ENCODE measurements at places on chromosomes 7 and 10.

GRCh38 chr7:45919231-45919784, 1.8 kb downstream of the IGFBP3 start:
- no peak for DNase-seq

GRCh38 chr7:63039882-63040281, 958.8 kb upstream of the ZNF722 start:
- DNase-seq = no peak

- DNase-seq = no peak
These were observed 26.7 kb upstream of the COL1A2 start for GRCh38 chr7:94367949-94368348.

DNA sequence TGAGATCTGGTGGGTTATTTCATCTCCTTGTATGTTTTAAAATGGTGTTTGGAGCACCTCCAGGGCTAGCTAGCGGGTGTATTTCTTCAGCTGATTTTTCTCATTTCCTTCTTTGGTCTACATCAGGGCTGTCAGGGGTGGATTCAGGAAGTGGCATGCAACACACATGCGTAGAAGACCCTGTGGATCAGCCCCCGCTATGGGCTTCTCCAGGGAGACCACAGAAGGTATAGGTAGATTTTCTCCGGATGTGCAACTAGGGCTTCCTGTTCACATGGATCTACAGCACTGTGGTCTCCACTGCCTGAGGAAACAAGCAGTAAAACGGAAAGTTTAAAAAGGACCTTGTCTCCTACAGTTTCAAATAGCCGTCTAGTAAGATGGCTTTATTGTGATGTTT, 10.4 kb downstream of the NUB1 start:
- no peak for DNase-seq

DNA sequence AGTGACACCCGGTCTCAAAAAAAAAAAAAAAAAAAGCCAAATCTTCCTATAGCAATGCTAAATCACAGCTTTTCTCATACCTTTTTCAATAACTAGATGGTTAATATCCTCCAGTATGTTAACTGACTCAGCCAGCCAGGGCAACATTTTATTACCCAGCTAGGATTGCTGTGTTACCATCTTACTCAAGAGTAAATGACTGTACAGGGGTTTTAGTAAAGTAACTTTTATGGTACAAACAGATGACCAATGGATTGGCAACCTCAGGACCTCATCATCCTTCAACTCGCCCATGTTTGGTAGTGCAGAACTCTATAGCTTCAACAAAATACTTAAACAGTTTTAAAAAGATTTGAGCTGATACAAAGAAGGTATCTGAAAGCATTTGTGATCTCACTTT, 59.5 kb downstream of the HBP1 start:
- DNase-seq = no peak

DNA sequence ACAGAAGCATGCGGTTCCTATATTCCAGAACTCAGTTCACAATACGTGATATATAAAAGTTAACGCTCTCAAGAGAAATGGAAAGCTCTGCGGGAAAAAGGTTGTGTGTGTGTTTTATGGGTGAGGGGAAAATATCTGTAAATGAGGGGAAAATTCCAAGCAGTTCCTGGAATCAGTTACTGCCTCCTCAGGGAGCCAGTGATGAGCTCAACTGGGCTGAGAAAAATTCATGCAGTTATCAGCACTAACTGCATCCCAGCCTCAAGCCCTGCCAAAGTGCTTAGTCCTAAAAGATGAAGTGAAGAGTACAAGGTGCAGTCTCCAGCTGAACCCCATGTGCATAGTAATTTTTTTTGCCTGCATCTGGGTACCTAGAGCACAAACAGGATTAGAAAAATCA, 191.9 kb downstream of the CDK14 start:
- no peak for DNase-seq

- DNase-seq = no peak
These were observed 33.3 kb downstream of the TFEC start for GRCh38 chr7:115997221-115997620.

DNA sequence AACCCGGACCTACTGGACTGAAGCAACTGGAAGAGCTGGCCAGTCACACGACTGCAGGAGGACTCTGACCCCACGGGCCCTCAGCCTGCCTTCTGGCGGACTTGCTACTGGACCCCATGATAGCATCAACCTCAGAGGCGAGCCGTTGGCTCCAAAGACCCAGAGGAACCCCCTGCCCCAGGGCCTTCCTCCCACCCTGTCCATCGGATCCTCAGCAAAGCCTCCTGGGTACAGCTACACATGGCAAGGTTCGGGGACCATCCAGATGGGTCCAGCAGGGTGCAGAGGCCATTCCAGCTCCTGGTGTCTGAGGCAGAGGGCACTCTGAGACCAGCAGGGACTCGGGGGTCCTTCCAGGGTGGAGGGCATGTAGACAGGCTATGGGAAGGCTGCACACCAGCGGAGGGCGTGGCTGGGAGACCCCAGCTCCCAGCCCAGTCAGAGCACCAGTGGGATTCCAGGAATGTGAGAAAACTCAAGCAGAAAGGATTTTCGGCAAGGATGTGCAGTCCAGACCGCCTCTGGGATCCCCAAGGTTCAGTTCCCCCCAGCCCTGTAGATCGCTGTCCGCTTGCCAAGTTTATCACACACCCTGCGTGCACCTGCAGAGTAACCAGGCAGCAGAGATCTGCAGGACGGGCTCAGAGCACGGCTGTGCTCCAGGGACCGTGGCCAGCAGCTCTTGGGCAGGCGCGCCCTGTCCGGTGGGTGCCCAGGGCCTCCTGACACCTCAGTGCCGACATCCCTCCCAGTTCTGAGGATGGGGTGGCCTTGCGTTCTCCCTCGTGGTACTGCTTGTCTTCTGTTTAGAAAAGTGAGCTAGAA, 89.8 kb upstream of the PPP2R2D start:
- DNase-seq = no peak

- no peak for DNase-seq
These were observed 13.2 kb upstream of the ESYT2 start for GRCh38 chr7:158842486-158842885.

- DNase-seq = peak; percentile 1
These were observed 550.6 kb downstream of the GLRX3 start for GRCh38 chr10:130686689-130687300.

- no peak for DNase-seq
These were observed 214.5 kb downstream of the NSUN6 start for GRCh38 chr10:18436902-18437301.

DNA sequence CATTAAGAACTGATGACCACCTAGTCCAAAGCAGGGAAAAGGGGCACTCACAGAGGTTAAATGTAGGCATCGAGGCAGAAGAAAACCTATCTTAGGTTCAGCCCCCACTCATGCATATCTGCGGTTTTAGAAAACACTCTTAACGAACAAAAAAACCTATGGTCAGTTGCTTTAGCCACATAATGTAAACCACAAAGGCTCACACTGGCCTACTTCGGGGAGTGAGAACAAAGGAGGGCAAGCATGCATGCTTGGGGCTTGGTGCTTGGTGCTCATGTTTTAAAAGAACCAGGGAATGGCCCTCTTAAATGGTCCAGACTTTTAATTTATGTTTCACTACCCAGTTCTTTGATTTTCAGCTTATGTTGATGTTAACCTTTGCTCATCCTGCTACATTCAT, 14.2 kb downstream of the INSYN2A start:
- no peak for DNase-seq

DNA sequence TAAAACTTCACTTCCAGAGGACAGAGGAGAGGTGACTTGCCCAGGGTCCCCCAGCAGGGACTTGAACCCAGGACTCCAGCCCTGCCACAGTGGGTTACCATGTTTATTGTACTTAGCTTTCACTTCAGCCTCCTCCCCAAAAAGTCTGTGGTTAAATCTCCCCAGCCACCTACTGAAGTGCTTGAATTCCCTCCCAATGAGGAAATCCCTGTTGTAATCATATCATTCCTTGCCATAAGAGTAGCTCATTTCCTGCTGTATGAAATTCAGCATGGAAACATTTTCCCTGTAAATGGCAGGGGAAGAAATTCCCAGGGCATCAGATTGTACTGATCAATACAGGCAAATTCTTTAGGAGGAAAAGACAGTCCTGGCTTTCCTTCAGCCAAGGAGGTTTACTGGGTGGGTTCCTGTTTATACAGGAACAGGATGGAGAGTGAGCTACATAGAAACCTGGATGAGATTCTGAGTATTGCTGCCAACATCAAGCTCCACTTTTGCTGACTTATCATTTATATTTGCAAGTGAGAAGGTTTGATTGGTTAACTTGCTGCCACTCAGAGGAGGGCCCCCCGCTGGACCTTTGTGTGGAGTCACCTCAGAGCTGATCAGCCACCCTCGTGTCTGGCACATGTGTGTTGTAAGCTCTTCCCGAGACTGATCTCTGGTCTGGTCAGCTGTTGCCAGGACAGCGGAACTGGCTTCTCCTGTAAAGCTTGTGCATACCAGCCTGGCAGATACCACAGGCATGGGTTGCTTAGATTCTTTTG, 16.4 kb upstream of the PDZD8 start:
- peak; percentile 46 for DNase-seq

GRCh38 chr7:28705350-28705749, 252.8 kb downstream of the TRIL start:
- DNase-seq = no peak

- no peak for DNase-seq
These were observed 947.1 kb upstream of the MBL2 start for GRCh38 chr10:53719658-53720057.

DNA sequence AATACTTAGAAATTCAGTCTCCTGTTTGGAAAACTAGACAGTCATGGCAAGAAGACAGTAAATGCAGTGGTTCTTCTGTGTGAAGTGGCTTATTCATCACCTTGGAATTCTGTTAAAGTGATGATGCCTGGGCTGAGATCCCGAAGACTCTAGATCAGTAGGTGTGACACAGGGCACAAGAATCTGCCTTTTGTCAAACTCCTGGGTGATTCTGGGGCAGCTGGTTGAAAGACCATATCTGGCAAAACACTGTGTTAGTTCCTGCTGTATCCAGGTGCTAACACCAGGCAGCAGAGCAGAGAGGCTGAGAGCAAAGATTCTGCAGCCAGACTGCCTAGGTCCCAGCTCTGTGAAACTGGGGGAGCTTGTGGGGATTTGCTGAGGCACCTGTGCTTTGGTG, 26.5 kb downstream of the MRC1 start:
- DNase-seq = peak; percentile 90

DNA sequence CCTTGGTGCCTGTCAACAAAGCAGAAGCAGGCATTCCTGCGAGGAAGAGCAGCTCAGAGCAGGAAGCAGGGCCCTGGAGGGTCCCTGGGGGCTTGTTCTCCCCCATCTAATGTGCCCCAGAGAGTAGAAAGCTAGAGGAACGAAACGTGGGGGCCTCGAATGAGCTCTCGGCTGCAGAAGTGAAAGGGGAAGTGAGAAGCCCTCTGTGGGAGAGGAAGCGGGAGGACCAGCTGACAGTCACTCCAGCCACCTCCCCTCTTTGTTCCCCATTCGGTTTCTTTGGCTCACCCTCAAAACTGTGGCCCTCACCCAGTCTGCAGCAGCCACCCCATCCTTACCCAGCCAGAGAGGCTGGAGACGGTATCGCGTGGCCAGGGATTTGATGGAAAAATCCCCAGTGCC, 25.0 kb downstream of the C10orf105 start:
- DNase-seq = no peak

- DNase-seq = peak; percentile 18
These were observed 67.7 kb downstream of the NSUN6 start for GRCh38 chr10:18583575-18584270.

GRCh38 chr7:105905910-105906568, 29.6 kb upstream of the ATXN7L1 start:
- DNase-seq = no peak

- DNase-seq = no peak
These were observed 4.7 kb downstream of the ACBD7 start for GRCh38 chr10:15083674-15084501.

- no peak for DNase-seq
These were observed 20.7 kb downstream of the RBM28 start for GRCh38 chr7:128323040-128323439.

- DNase-seq = no peak
These were observed 90.1 kb downstream of the LHPP start for GRCh38 chr10:124551755-124552154.

DNA sequence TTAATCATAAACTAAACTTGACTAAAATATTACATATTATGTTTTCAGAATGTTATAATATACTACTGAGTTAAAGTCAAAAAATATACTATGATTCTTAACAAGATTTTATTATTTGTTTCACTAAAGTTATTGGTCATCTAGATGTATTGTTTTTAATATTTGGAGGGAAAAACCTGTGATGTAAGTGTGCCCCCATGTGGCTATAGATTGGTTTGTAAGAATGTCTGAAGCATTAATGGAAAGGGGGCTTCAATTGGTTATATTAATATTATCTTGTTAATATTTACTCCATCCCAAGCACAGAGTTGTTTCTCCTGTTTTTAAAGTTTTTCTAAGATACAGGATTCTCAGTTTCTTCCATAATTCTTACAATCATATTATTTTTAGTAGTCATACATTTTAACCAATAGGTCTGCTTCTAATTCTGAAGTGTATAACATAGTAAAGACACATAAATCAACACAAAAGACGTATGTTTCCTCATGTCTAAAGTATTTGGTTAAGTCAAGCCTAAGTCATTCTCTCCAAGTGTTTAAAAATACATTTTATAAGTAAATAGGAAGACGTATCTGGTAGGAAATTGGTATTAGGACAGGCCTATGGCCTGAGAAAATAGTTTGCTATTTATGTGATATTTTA, 58.0 kb downstream of the GNAT3 start:
- peak; percentile 37 for DNase-seq

- DNase-seq = no peak
These were observed 39.7 kb downstream of the POU6F2 start for GRCh38 chr7:39017369-39017915.

DNA sequence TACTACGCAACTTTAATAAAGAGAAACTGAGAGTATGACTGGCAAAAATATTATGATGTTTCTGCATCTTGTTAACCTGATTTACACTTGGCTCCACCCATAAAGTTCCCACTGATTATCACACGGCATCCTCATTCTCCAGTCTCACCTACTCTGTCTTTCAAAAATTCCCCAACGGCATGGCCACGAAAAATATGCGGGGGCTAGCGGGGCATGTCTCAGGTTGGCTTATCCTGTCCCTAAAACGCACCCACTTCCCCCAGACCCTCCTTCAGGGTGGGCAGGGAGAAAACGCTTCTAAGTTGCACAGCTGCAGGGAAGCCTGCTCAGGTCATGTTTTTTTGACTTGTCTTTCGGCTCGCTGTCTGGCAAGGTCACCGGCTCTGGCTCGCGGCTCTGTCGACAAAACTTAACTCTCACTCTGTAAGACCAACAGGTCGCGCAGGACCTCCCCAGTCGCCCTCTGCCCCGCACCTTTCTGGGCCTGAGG, 3.8 kb downstream of the CDK6 start:
- DNase-seq = no peak

- no peak for DNase-seq
These were observed 185.8 kb downstream of the PTEN start for GRCh38 chr10:88049204-88049603.

DNA sequence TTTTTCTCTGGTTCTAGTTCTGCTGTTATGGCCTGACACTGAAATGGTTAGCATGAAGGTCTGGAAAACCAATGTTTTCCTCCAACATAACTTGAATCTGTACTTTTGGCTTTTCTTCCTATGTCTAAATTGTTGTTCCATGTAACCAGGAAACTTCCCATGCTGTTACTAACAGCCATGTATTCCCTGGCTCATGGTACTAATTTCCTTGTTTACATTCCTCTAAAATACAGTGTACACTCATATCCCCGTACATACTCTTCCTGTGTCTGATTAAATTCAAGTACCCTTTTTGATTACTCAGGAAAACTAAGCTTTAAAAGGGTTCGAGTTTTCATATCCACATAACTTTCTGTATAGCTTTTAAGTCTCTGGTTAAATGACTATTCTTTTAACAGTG, 12.3 kb upstream of the ACSM6 start:
- peak; percentile 79 for DNase-seq

GRCh38 chr10:122877264-122877663, 2.1 kb downstream of the FAM24B start:
- DNase-seq = peak; percentile 52

All from bronchial epithelial cell (primary cell).